ENCODE measurements at places on chromosomes 13 and 19.

DNA sequence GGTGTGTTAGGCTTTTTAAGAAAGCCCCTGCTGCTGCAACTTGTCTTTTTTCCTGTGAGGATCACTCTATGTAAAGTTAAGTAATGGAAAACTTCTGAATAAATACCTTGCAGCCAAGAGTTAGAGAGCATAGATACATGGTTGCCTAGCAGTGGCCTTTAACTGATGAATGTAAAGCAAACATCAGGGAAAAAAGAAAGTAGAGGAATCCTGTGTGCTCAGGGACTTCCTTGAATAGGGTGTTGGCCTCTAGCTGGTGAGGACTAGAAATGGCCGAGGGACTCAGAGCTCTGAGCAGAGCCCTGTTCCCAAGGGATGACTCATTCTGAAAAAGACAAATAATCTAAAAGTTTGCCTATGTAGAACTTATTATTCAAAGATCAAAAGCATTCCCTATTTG, 135.7 kb downstream of the MIPEP start:
- DNase-seq, result no peak

- no peak for DNase-seq
These were observed 47.2 kb downstream of the ZAR1L start for GRCh38 chr13:32267836-32268439.

DNA sequence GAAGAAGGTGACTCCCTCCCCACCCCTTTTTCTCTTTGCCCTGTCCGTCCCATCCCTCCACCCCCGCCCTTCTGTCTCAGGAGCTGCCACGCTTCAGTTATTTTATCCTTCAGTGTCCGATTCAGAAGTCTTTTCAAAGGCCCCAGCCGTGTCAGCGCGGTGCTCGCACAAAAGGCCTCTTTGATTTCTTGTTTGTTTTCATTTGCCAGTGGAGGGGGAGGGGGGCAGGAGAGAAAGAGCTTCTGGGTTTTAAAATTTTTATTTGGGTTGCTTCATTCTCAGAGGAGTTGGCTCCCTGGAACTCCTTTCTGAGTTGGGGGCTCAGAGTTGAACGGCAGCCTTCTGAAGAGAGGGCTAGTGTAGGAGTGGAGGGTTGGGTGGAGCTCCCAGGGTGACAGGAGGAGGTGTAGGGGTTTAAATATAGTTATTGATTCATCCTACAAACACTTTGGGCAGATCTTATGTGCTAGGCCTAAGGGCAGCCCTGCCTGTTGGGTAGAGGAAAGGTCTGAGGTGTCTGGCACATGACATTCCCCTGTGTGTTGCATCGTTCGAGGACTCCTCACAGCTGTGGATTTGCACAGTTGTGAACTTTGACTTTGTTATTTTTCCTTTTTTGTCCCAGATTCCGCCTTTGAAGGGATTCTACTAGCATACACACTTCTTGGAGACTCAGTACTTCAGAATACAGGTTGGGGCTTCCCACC, 36.8 kb downstream of the NFIX start:
- DNase-seq, result no peak

DNA sequence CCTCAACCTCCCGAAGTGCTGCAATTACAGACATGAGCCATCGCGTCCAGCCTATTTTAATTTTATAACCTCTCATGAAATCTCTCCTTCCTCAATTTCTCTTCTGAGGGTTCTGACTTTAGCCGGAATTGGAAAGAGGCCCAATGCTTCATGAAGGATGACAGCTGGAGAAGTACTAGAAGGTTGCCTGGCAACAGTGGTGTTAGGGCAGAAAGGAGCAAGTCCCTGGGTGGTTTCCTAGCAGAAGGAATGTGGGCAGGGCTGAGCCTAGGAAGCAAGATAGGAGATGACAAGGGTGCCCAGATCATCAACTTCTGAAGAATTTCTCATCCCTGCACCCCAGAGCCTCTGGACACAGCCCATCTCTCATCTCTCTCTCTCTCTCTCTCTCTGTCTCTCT, 25.8 kb downstream of the CACNG6 start:
- no peak for DNase-seq

DNA sequence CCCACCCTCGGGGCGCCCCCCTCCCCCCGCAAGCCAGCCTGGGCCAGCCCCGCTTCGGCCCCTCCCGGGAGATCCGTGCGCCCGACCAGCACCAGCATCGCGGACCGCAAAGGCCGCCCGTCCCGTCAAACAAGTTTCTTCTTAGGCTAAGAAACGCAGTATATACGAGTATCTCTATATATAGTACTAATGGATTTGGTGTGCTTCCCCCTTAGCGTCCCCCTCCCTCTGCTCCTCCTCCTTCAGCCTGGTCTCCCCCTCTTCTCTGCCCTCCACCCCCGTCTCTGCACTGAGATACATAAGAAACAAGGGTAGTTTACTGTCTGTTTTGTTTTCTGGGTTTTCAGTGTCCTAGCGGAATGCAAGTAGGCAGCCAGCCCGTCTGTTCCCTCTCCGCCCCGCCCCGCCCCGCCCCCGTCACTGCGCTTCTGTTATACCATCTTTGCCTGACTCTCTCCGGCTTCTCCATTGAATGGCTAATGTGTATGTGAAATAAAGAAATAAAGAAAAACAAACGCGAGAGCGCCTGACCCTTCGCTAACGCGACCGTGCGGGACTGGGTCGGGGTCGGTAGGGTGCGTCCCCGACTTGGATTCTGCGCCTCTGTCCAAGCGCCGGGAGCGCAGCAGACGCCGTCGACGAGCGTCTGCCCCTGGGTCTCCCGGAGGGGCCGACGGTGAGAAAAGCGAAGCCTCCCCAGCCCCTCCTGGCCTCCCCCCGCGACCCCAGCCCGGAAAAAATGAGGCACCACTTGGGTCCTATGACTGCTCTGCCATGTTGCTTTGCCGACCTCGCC, 4.2 kb downstream of the LYL1 start:
- DNase-seq, result no peak

GRCh38 chr13:42752731-42753130, 28.7 kb upstream of the FAM216B start:
- DNase-seq, result no peak
